ENCODE measurements at places on chromosomes 7 and 10.

- no peak for DNase-seq
Measured at GRCh38 chr10:31749981-31750840, 178.4 kb downstream of the ARHGAP12 start.

- DNase-seq = no peak
Measured at GRCh38 chr7:132977234-132977633, 104.7 kb downstream of the CHCHD3 start.

DNA sequence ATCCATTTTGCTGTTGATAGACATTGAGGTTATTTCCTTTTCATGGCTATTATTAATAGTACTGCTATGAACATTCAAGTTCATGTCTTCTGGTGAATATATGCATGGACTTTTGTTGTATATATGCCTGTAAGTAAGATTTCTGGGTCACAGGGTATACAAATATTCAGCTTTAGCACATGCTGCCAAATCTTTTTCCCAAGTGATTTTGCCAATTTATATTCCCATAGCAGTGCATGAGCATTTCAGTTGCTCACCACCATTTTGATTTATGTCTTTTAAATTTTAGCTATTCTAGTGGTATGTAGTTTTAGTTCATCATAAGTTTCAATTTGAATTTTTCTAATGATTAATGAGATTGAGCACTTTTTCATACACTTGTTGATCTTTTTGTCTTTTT, 59.9 kb downstream of the CALD1 start:
- no peak for DNase-seq

DNA sequence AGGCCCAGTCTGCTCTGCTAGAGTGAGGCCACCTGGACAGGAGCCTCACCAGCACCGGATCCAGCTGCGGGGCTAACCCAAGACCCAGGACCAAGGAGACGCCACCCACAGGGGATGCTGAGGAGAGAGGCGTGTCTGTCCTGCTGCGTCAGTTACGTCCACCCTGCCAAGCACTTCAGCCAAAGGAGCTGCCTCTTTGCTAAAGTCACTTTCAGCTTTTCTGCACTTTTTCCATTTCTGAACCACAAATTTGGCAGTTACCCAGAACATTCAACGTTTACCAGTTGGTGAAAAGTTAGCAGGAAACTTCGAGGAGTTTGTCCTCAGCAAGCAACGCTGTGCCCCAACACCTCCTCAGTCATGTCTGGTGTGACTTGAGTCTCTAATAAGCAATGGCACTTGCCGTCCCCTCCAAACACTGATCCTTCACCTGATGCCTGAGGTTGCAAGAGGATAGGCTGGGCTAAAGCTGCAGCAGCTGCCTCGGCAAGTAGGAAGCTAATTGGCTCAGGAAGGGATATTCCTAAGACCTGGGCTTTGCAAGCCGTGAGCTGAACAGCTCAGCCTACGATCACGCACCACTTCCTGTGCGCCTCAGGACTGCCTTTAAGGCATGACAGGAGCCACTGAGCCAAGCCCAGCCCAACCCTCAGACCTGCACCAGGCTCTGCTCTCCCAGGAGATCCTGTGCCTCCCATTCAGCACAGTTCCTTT, 40.1 kb downstream of the KCNH2 start:
- DNase-seq = peak; percentile 58

- no peak for DNase-seq
Measured at GRCh38 chr7:28088032-28088431, 92.6 kb downstream of the JAZF1 start.
